MV-4-11 (cell line): ENCODE measurements at places on chromosomes 1 and 21.

DNA sequence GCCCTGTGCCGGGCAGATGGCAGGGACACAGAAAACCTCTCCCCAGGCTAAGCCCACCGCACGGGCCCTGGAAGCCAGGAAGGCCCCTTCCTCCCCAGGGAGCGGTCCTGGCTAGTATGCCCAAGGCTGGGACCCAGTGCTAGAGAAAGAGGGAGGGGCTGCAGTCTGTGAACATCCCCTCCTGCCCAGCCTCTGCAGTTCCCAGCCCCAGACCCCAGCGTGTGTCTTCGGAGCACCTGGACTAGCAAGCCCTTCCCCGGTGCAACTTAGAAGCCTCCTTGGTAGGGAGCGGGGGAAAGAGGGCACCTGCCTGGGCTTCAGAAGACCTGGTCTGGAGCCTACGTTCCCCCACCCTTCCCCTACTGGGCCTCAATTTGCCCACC is 2.1 kb downstream of the PLEKHG5 start:
- no peak for DNase-seq

DNA sequence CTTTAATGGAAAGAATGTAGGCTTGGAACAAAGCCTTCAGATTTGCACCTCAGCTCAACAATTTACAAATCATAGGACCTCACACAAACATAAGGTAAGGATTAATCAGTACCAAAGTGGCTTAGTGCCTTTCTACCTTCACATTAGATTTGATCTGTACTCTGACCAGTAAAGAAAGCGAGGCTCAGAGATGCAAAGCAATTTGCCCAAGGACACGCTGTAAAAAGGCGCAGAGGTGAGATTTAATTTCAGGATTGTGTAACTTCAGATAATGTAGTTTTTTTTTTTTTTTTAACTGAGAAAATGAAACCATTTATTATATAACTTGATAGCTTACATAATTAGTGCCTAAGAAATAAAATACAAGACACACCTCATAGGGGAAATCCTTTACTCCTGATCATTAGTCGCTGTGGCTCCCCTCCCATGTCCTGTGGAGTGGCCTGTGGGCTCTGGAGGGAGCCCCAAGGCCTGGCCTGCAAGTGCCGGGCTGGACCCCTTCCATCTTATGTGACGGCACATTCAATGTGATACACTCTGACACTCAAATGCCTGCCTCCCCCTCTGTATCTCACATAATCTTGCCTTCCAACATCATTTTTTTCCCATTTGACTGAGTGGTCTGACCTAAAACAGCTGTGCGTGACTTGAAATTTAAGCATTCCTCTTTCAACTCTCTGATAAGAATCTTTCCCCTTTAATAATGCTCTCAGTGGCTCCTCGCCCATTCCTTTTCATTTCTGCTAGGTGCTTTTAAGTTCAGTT is 426.5 kb upstream of the DAB1 start:
- DNase-seq, result no peak

DNA sequence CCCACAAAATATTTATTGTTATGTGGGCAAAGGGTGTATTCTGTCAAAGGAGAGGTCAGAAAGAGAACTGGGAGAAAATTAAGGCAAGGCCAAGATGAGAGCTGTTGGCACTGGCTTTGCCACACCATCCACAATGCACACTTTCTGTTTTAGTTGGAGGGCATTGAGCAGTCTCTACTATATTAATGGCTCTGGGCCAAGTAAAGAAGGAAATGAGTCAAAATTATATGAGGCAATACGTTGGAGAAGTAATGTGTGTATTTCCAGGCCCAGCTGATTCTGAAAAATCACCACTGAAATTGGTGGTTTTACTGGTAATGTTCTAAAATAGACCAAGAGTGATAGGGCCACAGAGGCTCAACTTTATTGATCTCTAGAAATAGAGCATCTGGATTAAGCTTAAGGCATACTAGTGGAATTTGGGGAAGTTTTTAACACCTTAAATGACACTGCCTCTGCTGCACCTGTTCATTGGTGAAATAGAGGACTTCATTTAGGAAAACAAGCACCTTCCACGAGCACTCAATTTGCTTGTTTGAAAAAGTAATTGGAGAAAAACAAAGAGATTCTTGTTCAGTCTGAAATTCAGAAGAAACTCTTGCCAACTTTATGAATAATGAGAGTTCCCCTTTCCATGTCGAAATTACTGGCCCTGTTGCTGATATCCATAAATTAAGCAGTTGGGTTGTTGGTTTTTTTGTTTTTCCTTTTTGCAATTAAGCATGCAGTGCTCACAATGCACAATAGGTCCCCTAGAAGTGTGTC is 424.9 kb downstream of the ADGRL2 start:
- peak; percentile 95 for DNase-seq

DNA sequence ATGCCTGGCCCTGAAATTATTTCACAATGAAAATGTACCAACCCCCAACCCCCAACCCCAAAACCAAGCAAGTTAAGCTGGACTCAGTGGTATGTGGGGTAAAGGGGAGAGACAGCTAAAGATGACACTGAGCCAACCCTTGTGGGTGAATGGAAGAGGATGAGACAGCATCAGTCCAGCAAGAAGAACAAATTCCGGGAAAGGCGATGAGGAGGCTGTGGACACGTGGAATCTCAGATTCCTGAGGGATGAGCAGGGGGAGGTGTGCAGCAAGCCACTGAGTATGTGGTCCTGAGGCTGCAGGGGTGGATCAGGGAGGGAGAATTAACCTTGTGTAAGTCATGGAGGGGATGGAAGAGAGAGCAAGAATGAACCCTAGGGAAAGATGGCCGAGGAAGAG is 14.4 kb upstream of the ZNF362 start:
- DNase-seq, result no peak

DNA sequence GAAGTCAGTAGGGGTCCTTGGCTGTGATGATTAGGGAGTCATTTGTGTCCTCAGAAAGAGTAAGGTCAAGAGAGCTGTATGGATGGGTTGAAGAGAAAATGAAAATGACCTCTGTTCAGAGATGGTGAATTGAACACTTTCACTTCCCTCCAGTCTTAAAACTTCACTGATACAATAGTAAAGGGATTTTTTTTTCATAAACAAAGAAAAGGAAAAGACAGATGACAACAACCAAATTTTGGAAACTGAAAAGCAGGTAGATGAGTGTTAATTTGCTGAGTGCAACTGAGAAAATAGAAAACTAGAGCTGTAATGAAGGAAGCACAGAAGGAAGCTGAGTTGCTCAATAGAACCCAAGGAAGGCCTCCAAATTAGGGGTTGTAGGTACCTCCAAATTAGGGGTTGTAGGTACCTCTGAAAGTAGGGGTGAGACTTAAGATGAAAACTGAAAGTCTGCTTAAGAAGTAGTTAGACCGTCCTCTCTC is 14.8 kb upstream of the S1PR1 start:
- DNase-seq, result peak; percentile 18

DNA sequence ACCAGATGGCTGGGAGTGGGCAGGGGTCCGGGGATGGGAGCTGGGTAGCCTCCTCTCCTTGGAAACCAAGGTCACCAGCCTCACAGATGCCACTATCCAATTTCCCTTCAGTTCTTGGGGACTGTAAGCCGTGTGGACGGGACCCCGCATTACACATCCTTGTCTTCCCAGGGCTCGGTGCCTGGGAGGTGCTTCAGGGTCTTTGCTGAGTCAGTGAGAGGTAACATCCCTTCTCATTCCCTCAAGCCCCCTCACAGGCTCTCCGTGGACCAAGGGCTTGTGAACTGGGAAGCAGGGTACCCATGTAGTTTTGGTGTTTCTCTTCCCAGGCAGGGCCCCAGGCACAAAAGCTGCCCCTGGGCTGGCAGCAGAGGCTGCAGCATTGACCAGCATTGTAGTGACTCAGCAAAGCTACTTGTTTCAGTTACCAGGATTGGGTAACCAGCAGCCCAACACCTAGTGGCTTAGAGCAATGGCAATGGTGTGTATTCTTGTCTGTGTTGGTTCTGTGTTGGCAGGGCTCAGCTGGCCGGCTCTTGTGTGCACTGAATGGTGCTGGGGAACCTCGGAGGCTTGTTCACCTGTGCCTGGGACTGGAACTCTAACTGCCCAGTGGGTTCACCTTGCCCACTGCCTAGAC is 24.6 kb upstream of the PCBP3 start:
- peak; percentile 77 for DNase-seq

DNA sequence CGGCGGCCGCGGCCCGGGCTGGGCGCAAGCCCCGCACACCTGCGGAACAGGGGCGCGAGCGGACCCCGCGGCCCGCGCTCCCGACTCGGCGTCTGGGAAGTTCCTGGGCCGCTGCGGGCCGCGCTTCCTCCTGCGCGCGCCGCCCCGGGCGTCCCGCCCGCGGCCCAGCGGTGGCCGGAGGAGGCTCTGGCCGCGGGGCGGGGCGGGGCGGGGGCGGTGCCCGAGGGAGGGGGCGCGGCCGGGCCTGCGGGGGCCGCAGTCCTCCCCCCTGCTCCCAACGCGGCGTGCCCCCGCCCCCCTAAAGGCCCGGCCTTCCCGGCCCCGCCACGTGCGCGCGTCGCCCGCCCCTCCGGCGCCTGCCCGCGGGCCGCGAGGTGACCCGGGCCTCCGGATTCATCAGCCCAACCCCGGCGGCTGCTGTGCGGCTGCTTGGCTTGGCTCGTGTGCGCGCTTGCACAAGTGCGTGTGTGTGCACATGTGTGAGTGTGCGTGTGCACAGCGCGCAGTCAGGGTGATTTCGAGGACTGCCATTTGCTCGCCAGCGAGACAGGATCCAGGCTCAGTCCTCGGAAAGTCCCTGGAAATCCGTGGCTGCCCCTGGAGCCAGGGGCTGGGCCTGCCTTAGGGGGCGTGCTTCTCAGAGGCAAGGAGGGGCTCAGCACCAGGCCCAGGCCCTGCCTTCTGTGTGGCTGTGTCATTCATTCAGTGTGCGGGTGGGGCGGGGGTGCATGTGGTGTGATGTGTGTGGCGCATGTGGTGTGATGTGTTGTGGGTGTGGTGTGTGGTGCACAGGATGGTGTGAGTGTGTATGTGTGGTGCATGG is at the start of gene C2CD2:
Gene C2CD2 (minus strand): TSS at position 188 of the 823 bp plus-strand sequence. CDS start 370 bp downstream, outside the sequence.
- peak; percentile 32 for DNase-seq

DNA sequence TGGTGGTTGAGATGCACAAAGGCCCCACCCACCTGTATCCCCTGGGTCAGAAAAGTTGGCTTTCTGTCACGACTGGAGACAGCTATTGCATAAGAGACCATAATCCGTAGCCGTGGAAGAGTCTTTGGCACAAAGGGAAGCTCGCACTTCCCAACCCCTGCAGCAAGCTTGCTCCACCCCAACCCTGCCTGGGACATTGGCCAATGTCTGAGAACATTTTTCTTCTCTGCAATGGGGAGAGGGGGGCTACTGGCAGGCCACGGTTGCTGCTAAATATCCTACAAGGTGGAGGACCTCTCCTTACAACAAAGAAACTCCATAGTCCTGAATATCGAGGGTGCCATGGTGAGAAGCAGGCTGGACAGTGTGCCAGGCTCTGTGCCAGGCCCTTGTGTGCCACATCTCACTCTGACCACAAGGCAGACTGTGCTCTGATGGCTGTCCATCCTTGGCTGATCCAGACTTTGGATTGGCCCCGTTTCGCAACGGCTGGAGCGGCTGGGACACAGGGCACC is 104.1 kb downstream of the CSMD2 start:
- no peak for DNase-seq

GRCh38 chr1:174965362-174966007 is 34.3 kb upstream of the CACYBP start:
- no peak for DNase-seq

- DNase-seq, result peak; percentile 96
Measured at GRCh38 chr1:151992303-151993083, 1.2 kb downstream of the S100A10 start.

DNA sequence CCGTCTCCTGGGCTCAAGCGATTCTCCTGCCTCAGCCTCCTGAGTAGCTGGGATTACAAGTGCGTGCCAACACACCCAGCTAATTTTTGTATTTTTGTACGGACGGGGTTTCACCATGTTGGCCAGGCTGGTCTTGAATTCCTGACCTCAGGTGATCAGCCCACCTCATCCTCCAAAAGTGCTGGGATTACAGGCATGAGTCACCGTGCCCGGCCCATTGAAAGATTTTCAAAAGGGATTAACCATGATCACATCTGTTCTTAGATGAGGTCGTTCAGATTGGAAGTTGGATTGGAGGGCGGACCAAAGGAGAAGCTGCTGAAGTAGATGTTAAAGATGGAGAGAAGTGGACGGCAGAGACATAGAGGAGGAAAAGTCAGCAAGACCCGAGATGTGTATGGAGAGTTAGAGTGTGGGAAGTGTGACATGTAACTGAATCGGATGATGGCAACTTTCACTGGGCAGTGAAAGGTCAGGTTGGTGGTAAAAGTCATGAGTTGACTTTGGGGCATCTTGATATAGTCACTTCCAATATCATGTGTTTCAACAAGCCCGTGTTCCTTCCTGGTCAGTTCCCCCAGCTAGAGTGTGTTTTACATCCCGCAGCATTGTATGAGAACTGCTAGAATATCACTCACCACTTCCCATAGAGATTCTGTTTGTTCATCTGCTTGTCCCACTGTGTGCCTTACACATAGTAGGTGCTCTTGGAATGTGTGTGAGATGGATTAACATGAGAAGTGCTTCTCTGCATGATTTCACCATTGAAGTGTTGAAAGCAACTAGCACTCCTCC is 54.4 kb upstream of the TINAGL1 start:
- no peak for DNase-seq

- no peak for DNase-seq
Measured at GRCh38 chr1:214009423-214010196, 21.8 kb downstream of the PROX1 start.

DNA sequence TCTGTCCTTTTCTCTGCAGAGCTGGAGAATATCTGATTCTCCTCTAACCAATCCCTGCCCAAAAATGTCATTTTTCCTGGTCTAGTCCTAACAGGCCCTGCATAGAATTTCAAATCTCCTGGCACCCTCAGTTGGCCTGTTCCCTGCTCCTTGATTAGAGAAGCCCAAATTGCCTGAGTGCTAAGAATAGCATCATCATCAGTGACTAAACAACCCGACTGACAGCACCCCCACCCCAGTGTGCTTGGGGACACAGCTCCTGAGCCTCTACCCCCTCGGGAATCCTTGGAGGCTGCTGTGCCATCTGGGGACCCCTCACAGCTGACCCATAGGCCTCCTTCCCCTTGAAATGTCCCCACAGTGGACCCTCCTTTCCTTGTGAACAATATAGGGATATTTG is 94.4 kb downstream of the DDX20 start:
- DNase-seq, result no peak

- no peak for DNase-seq
Measured at GRCh38 chr1:180898441-180899219, 14.1 kb upstream of the KIAA1614 start.

DNA sequence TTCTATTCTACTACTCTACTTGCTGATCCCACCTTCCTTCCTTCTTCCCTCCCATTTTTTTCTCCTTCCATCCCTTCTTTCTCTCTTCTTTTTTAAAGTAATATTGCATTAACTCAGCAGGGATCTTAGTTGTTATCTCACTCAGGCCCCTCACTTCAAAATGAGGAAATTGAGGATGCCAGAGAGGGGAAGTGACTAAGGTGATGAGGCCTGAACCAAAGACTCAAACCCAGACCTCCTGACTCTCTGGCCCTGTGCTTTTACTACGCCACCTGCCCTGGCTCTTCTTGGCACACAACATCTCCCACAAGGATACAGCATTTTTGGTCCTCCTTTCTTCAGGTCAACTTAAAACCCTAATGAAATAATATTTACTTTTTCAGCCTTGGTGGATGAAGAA is 151.7 kb upstream of the ZNF648 start:
- DNase-seq, result peak; percentile 50

- DNase-seq, result no peak
Measured at GRCh38 chr1:94273111-94273510, 35.7 kb upstream of the ARHGAP29 start.

- peak; percentile 22 for DNase-seq
Measured at GRCh38 chr1:151612501-151613281, 841 bp downstream of the SNX27 start.

GRCh38 chr1:150820730-150821512 is 12.9 kb upstream of the CTSK start:
- DNase-seq, result peak; percentile 40
